ENCODE measurements at places on chromosomes 3 and 15. TPM values are rescaled to one million over a fixed set of nuclear protein-coding genes. Genes with fewer than 3 reads are reported as not detected.

RASSF1 gene
- 50.7 TPM for total RNA-seq

TM4SF4 gene
- not detected for total RNA-seq

TM4SF1 gene
- total RNA-seq: not detected

GMPS gene
- 161 TPM for total RNA-seq

MB21D2 gene
- 2.5 TPM for total RNA-seq

COX5A gene
- 313 TPM for total RNA-seq

ASB14 gene
- not detected for total RNA-seq

DMXL2 gene
- 5.9 TPM for total RNA-seq

PODXL2 gene
- 1.9 TPM for total RNA-seq

ARF4 gene
- 50.0 TPM for total RNA-seq

GRCh38 chr3:116378077-116378476, 67.2 kb downstream of the LSAMP start:
- DNase-seq: no peak

- no peak for DNase-seq
Measured at GRCh38 chr15:77584201-77584600, 48.5 kb downstream of the LINGO1 start.

DNA sequence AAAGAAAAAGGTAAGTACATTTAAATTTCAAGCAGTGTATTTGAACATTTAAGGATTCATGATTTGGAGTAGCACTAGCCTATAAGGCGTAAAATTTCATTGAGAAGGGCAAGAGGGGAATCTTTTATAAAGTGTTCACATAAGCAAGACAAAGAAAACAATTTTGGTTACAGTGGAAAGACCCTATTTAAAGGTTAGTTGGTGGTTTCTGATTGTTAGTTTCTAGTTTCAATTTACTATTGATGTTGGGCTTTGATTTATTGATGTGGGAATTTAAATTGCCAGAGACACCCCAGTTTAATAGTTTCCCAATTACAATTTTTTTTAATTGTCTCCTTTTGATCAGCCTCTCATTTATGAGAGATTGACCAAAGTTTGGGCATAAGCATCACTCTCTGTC, 19.5 kb downstream of the ROBO2 start:
- DNase-seq: no peak

DNA sequence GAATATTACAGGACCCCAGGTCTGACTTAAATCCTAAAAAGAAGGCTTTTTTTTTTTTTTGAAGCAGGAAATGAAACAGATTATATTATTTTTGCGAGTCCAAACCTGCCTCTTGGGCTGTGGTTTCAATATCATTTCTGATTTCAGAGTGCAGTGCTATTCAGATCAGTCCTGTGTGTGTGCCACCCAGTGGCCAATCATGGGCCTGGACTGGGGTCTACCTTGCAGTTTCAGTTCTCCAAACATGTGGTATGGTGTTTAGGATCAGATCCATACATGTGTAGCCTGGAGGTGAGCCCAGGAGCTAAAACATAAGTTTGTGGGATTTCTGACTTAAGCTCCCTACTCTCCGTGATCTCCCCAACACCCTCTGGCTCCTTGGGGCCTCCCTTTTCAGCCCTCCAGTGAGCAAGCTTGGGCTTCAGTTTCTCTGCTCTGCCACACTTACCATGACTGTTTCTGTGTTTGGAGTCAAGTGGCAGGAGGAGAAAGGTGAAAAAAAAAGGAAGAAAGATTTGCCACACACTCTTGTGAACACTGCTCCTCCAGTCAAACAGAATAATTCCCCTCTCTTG, 12.1 kb upstream of the THSD4 start:
- peak; percentile 14 for DNase-seq

- DNase-seq: no peak
Measured at GRCh38 chr15:80811781-80812315, 32.7 kb downstream of the CEMIP start.

- DNase-seq: no peak
Measured at GRCh38 chr3:78917536-78917935, 850.3 kb downstream of the ROBO1 start.

GRCh38 chr15:48862705-48863104, 15.2 kb upstream of the EID1 start:
- DNase-seq: peak; percentile 35

GRCh38 chr3:134822090-134822489, 27.0 kb downstream of the EPHB1 start:
- DNase-seq: no peak

DNA sequence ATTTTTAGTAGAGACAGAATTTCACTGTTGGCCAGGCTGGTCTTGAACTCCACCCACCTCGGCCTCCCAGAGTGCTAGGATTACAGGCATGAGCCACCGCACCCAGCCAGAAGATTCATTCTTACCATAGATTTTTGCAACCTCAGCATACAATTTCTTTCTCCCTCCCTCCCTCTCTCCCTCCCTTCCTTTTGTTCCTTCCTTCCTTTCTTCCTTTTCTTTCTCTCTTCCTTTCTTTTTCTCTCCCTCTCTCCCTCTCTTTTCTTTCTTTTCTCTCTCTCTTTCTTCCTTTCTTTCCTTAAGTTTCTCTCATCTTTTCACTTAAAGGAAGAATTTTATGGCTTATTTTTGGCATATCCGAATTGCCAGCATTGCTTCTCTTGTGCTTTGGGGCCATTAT, 58.0 kb downstream of the PRKAR2A start:
- DNase-seq: no peak

- DNase-seq: no peak
Measured at GRCh38 chr3:187746059-187746441, 782 bp upstream of the BCL6 start.

GRCh38 chr15:65312400-65312916, 8.0 kb downstream of the RNU5B-1 start:
- no peak for DNase-seq

GRCh38 chr3:171383206-171384018, 76.8 kb downstream of the TNIK start:
- no peak for DNase-seq

GRCh38 chr3:24538891-24539290, 44.2 kb upstream of the THRB start:
- no peak for DNase-seq

DNA sequence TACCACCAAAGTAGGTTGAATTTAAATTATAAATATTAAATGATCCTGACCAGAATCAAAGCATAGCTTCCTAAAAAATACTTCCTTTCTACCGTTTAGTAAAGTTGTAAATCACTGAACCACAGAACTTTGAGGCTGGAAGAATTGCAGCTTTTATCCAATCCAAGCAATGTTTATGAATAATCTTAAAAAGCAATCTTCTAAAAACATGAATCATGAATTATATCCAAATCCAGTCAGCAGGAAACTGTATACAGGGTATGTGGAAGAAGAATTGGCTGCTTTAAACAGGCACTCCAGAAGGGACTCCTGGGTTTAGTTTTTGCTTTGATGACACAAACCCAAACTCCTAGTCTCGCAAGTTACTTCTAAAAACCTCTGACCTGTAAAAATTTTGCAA, 30.2 kb downstream of the HEG1 start:
- DNase-seq: no peak

DNA sequence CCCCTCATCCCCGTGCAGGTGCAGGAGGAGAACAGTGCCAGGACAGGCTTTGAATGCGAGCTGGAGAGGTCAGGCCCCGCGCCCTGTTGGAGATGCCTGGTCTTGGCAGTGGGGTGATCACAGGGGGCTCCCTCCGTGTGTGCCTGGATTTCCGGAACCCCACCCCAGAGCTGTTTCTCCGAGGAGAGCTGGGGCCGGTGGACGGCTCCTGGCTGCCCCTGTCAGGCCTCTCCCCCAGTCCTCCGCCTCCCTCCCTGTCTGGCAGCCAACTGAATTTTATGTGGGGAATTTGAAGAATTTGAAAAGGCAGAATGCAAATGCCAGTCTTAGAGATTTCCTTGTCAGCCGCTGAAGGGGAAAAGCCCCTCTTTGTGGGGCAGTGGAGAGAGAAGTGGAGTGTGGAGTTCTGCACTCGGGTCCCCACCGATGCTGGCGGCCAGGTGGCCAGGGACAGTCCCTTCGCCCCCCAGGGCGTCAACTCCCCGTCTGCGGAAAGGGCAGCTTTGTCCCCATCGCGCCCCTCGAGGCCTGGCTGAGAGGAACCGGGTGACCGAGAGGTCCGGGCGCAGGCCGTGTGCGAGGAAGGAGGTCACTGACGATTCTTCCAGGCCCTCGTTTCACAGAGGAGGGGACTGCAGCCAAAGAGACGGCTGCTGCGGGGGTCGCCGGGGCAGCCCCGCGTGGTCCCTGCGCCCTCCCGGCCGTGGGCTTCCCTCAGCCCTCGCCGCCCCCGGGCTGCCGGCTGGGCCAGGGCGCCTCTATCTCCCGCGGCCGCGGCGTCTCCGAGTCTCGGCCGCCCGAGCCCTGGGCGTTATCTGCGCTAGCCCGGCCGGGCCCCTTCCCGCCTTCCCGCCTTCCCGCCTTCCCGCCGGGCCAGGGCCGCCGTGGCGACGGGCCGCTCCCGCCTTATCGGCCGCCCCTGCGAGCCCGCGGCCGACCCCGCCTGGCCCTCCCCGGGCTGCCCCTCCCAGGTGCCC, 56.0 kb upstream of the LCTL start:
- DNase-seq: no peak

- peak; percentile 10 for DNase-seq
Measured at GRCh38 chr3:70811880-70812279, 499.4 kb upstream of the MDFIC2 start.

- peak; percentile 13 for DNase-seq
Measured at GRCh38 chr3:188752850-188753249, 418.9 kb upstream of the TPRG1 start.

GRCh38 chr15:61091289-61091616, 137.8 kb downstream of the RORA start:
- no peak for DNase-seq
